Fibroblast of skin of right biceps (primary cell): ENCODE measurements at places on chromosomes 11 and 22.

- DNase-seq = no peak
Measured at GRCh38 chr11:128662076-128662475, 31.8 kb upstream of the FLI1 start.

DNA sequence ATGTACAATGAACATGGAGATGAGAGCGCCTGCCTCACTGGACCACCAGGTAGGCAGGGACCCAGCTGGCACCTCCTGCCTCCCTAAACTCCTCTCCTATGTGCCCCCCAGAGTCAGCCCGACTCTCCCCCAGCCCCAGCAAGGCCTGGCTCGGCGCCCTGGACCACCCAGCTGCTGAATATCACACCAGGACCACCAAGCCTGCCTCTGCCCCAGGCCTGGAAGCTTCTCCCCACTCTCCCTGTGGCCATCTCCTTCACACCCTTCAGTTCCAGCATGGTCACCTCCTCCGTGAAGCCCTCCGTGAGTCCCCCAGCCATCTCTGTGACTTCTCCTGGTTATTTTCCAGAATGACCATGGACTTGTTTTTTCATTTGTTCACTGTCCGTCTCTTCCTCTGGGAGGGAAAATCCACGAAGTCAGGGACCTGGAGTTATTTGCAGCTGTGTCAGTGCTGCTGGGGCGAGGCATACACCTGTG lies 6.4 kb upstream of the LSP1 start:
- no peak for DNase-seq

GRCh38 chr11:128876133-128876650 lies 9.1 kb upstream of the KCNJ1 start:
- no peak for DNase-seq

DNA sequence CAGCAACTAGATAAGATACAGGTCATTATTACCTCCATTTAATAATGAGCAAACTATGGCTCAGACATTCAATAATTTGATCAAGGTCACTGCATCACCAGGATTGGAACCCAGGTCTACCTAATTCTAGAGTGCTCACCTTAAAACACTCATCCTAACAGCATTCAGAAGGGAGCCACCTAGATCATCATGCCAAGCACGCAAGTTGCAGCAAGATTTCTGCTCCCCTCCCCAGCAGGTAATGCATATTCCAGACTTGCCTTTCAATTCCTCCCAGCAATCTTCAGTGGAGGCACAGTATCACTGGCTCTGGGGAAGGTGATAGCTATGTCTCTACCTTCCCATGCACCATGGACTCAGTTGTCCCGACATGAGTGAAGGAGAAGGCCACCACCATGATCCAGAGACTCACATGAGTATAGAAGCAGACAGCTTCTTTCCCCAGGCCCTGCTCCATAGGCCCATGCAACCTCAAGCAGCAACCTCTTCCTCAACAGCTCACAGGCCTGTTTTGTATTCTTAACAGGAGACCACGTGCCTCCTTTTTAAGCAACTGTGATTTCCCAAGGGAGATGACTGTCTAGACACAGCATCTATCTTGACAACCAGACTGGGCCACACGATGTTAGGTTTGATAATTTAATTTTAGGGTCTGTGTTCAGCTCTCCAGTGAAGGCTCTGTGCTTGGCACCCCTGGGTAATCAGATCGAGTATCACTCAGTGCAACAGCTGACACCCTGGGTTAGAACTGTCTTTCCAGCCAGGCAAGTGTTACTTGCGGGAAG lies 36.4 kb downstream of the RAB30 start:
- DNase-seq = peak; percentile 71

DNA sequence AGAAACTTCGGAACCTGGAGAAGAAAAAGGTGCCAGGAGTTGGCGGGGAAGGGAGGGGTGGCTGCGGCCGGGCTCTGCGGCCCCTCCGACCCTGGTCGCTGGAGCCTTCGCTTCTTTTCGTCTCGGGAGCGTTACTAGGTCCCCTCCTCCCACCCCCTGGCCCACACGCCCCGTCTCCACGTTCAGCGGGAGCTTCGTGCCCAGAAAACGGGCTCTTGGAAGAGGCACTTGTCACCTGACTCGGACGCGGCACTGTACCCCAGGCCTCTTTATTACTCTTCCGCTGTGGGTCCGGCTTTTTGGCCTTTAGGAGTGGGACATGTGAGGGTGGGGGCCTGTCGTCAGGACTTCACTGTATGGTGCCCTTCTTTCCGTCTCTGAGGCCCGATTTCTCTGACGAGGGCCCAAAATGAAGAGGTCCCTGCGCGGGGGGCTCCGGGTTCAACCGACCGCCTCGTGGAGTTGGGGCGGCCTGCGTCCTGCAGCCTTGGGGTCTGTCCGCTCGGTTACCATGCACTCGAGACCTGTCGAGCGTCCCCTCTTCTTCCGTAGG lies 1.2 kb downstream of the CAPRIN1 start:
- peak; percentile 24 for DNase-seq

GRCh38 chr11:84022201-84022600 lies 736.0 kb upstream of the CCDC90B start:
- DNase-seq = no peak

DNA sequence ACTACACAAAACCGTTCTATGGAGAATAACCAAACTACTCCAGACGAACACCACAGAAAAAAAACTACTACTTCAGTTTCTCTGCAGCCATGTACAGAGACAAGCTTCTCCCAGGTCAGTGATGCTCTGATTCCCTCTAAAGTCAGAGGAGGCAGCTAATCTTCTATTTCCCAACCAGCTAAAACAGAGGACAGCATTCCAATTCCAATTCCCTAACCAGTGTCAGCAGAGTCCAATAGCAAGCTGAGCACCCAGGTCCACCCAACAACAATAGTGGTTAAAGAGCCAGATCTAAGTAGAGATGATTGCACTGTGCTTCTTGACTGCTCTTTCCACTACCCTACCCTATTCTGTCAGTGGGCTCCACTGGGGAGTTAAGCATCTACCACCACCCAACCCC lies 6.7 kb downstream of the XKR3 start:
- DNase-seq = no peak

- DNase-seq = no peak
Measured at GRCh38 chr11:71327156-71328085, 75.0 kb upstream of the SHANK2 start.

DNA sequence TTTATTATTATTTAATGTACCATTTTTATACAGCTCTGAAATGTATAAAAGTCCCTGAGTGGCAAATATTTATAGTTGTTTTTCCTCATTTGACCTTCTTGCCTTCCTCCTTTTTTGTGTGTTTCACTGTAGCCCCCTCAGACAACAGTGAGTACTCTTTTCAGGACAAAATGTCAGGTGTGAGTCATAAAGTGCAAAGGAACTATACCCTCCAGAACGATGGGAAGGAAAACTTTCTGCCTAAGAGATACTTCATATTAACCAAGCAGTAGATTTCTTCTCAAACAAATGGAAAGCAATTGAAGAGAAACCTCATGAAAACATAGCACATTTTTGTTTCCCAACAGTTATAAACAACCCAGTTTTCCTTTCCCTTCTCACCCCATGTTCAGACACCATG lies 16.1 kb upstream of the MS4A7 start:
- no peak for DNase-seq

GRCh38 chr11:9758637-9759518 lies 95.0 kb downstream of the SWAP70 start:
- peak; percentile 86 for DNase-seq

- peak; percentile 82 for DNase-seq
Measured at GRCh38 chr11:103893371-103893770, 143.1 kb upstream of the DDI1 start.

DNA sequence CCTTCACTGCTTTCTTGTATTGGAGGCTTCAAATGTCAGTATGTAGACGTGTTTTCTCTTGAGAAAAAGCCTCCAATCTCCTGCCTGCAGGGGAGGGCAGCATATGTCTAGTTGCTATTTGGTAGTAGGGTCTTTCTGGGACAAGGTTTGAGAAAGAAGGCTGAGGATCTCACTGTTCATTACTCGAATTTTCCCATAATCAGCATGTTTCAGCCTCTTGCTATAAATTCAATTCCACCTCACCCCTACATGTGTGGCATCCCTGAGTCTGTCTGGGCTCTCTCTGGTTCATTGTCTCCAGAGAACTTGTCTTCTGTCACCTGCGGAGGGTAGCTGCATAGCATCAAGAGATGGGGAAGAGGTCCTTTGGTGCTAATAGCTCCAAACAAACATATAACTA lies 19.5 kb upstream of the CCDC83 start:
- DNase-seq = no peak

DNA sequence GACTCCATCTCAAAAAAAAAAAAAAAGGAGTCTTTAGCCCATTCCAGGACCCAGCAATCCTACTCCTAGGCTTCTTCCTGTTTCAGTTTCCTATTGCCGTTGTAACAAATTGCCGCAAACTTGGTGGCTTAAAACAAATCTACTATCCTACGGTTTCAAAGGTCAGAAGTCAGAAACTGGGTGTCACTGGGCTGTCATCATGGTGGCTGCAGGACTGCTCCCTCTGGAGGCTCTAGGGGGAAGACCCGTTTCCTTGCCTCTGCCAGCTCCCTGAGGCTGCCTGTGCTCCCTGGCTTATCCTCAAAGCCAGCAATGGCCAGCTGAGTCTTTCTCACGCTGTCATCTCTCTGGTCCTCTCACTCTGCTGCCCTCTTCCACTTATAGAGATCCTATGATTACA lies 8.7 kb upstream of the DAGLA start:
- DNase-seq = no peak

DNA sequence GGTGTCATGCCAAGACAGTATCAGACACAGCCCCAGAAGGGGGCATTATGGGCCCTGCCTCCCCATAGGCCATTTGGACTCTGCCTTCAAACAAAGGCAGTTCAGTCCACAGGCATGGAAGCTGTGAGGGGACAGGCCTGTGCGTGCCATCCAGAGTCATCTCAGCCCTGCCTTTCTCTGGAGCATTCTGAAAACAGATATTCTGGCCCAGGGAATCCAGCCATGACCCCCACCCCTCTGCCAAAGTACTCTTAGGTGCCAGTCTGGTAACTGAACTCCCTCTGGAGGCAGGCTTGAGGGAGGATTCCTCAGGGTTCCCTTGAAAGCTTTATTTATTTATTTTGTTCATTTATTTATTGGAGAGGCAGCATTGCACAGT lies 14.6 kb downstream of the IL10RA start:
- DNase-seq = no peak

DNA sequence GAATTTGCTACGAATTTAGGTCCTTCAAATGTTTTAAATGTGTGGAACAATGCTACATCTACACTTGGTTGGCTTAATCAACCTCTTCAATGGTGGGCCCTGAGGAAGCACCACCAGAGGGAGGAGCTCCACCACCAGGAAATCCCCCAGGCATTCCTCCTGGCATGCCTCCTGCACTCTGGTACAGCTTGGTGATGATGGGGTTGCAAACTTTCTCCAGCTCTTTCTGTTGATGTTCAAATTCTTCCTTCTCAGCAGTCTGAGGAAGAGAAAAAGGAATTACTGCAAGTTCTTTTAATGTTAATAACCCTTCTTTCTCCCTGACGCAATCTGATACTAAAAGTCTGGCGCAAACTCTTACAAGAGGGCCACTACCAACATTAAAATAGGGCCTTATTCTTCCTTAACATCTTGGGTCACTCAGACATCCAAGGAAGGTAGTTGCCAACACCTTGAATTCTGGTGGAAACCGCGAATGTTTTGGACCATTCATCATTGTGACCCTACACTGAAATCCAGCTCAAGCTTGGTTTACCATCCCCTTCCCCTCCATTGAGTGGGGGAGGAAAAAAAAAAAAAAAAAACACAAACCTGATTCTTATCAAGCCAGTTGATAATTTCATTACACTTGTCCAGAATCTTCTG lies 4.2 kb downstream of the HSPA8 start:
- no peak for DNase-seq

GRCh38 chr11:84249344-84250135 lies 963.4 kb upstream of the CCDC90B start:
- peak; percentile 24 for DNase-seq

GRCh38 chr11:24068197-24068596 lies 428.7 kb upstream of the LUZP2 start:
- no peak for DNase-seq
